Upper lobe of right lung (tissue), 1 donor: ENCODE measurements at places on chromosomes 5 and 9. TPM values are rescaled to one million over a fixed set of nuclear protein-coding genes. Genes with fewer than 3 reads are reported as not detected.

DNA sequence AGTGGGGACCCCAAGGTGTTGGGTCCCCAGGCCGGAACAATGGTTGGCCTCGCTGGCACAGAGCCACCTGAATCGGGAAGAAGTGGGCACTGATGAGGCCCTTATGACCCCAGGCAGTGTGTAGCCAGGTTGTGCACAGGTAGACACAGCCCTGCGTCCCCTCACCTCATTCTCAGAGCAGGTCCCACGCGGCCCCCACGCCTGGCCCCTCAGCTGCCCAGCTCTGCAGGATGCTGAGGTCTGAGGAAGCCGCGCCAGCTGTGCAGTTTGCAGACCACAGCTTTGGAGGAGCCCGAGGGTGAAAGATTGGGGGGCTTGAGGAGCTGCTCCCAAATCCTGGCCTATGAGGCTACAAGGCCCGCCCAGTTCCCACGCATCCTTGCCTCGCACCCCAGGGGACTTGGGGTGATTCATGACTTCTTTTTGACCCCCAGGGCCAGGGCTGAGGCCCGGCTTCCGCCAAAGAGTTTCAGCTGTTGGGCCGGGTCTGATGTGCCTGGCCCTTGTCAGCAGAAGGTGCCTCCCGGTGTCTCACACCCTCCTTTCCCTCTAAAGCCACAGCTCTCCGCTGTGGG, 87.8 kb upstream of the PHYKPL start:
- DNase-seq, result peak; percentile 59
- H3K4me1 ChIP-seq, result peaks cover 4% of the 10 kb centered on the region
- H3K27ac ChIP-seq, result peak overlapping the region; percentile 63
- no peak overlapping the region for H3K4me3 ChIP-seq
- no peaks in the 10 kb centered on the region for H3K27me3 ChIP-seq

DNA sequence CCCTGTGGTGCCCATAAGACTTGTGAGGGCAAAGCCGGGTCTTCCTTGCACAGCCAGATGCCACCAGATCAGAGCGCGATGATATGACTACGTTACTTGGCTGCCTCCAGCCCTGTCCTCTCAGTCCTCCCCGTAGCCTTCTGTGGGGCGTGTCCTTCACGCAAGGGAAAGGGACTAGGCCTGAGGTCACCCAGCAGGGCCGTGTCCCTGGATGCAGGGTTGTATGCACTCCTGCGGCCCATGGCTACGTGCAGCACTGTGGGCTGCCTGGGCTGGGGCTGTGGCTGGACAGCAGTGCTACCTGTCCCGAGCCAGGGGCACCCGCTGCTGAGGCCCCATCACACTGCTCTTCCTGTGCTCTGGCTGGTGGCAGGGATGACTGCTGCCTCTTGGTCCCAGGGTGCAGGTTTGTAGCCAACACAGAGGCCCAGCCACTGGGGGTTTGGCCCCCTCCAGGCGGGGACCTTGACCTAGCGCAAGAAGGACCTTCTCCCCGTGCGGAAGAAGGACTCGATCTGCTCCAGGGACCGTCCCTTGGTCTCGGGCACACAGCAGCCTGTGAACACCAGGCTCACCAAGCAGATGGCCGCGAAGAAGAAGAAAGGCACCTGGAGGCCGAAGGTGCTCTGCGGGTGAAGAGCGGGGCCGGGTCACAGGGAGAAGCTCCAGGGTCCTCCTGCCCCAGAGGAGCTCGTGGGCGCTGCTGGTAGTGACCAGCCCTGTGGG, 7.2 kb downstream of the SLC2A6 start:
- H3K27ac ChIP-seq, result no peak overlapping the region
- no peak for DNase-seq
- H3K4me1 ChIP-seq, result peaks cover under 1% of the 10 kb centered on the region
- no peaks in the 10 kb centered on the region for H3K36me3 ChIP-seq
- no peaks in the 10 kb centered on the region for H3K27me3 ChIP-seq

GRCh38 chr5:165579911-165580310, 2074.5 kb downstream of the MAT2B start:
- no peaks in the 10 kb centered on the region for H3K36me3 ChIP-seq
- no peaks in the 10 kb centered on the region for H3K4me1 ChIP-seq
- H3K27ac ChIP-seq, result no peak overlapping the region
- H3K4me3 ChIP-seq, result no peak overlapping the region

GRCh38 chr5:52822437-52822836, 34.7 kb downstream of the ITGA1 start:
- H3K4me1 ChIP-seq, result peaks cover 9% of the 10 kb centered on the region
- H3K27ac ChIP-seq, result no peak overlapping the region
- DNase-seq, result peak; percentile 57

The SPINK5 gene
- total RNA-seq, result 3.2 TPM

The SLC36A2 gene
- total RNA-seq, result not detected
